ENCODE measurements at places on chromosomes 6 and 20. TPM values are rescaled to one million over a fixed set of nuclear protein-coding genes. Genes with fewer than 3 reads are reported as not detected.
A peak's percentile ranks its signal among the peaks of the same experiment; 100 is the strongest.

DNA sequence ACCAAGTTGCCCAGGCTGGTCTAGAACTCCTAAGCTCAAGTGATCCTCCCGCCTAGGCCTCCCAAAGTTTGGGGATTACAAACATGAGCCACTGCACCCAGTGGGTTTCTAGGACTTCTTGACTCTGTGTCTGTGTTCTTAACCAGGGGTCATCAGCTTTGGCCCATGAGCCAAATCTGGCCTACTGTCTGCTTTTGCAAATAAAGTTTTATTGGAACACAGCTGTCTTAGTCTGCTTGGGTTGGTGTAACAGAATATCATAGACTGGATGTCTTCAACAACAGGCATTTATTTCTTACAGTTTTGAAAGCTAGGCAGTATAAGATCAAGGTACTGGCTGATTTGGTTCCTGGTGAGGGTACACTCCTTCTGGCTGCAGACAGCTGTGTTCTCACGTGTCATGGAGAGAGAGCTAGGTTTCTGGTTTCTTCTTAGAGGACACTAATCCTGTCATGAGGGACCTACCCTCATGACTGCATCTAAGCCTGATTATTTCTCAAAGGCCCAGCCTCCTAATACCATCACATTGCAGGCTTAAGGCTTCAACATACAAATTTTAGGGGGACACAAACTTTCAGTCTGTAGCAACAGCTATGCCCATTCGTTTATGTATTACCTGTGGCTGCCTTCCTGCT is 23.3 kb downstream of the ARFGEF2 start:
- no peak overlapping the region for H3K4me3 ChIP-seq
- peak overlapping the region; percentile 83 for H3K27ac ChIP-seq
- H3K4me1 ChIP-seq = peaks cover 26% of the 10 kb centered on the region
- no peak for DNase-seq

- no peaks in the 10 kb centered on the region for H3K27me3 ChIP-seq
- no peak overlapping the region for H3K4me3 ChIP-seq
- H3K36me3 ChIP-seq = no peaks in the 10 kb centered on the region
Observed at GRCh38 chr6:43584892-43585570, 9.0 kb downstream of the POLH start.

- H3K27me3 ChIP-seq = no peaks in the 10 kb centered on the region
- no peaks in the 10 kb centered on the region for H3K4me1 ChIP-seq
- no peaks in the 10 kb centered on the region for H3K36me3 ChIP-seq
- no peak for DNase-seq
- no peak overlapping the region for H3K4me3 ChIP-seq
Observed at GRCh38 chr20:56420940-56421688, 9.1 kb downstream of the CASS4 start.

The MOXD1 gene
- 16.3 TPM for total RNA-seq

- no peaks in the 10 kb centered on the region for H3K36me3 ChIP-seq
- DNase-seq = no peak
- no peak overlapping the region for H3K27ac ChIP-seq
Observed at GRCh38 chr6:44161997-44162338, 3.3 kb downstream of the CAPN11 start.

DNA sequence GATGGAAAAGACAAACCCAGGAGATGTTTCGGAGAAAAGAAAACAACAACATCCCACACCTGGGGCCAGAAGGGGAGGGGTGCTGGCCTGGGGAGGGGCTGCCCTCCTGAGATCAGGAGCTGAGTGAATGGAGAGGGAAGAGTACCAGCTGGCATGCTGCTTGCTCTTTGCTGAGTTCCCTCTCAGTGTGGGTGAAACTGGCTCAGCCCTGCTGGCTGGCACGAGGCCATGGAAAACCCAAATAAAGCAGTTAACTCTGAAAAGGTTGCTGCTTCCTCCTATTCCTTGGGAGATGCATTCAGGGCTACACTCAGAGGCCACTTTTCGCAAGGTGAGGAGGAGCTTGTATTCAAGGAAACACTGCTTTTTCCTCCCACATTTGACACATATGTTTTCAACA is 8.0 kb upstream of the KCNK16 start:
- no peak for DNase-seq
- no peak overlapping the region for H3K27ac ChIP-seq
- no peak overlapping the region for H3K4me3 ChIP-seq
- no peaks in the 10 kb centered on the region for H3K4me1 ChIP-seq
- H3K36me3 ChIP-seq = no peaks in the 10 kb centered on the region

DNA sequence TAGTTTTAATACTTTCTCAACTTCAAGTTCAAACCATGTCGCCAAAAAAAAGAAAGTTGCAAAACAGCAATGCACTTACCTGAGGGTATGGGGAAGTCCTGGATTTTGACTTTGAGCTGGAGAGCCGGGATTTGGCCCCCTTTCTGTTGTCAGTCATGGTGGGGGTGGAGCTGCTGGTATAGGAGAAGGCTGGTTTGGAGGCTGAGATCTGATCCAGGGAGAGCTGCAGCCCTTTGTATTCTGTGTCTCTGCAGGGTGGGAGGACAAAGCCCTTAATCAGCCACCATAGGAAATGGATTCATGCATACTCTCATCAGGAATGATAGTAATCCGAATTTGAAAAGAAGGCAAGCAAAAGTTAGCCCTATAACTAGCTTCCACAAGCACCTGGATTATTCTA is 44.0 kb downstream of the SIM1 start:
- no peak overlapping the region for H3K27ac ChIP-seq
- H3K4me1 ChIP-seq = no peaks in the 10 kb centered on the region
- DNase-seq = no peak
- H3K4me3 ChIP-seq = no peak overlapping the region
- no peaks in the 10 kb centered on the region for H3K27me3 ChIP-seq
- H3K36me3 ChIP-seq = no peaks in the 10 kb centered on the region

- H3K4me1 ChIP-seq = peaks cover 20% of the 10 kb centered on the region
- H3K27ac ChIP-seq = no peak overlapping the region
- H3K36me3 ChIP-seq = no peaks in the 10 kb centered on the region
- DNase-seq = no peak
- H3K27me3 ChIP-seq = no peaks in the 10 kb centered on the region
- H3K4me3 ChIP-seq = no peak overlapping the region
Observed at GRCh38 chr6:26218824-26219223, 131.6 kb downstream of the HFE start.

GRCh38 chr20:62643521-62644043 is 1.3 kb downstream of the SLCO4A1 start:
- peaks cover 69% of the 10 kb centered on the region for H3K4me1 ChIP-seq
- H3K36me3 ChIP-seq = no peaks in the 10 kb centered on the region
- H3K4me3 ChIP-seq = peak overlapping the region; percentile 51
- H3K27me3 ChIP-seq = peaks cover 29% of the 10 kb centered on the region

- no peak overlapping the region for H3K27ac ChIP-seq
- no peaks in the 10 kb centered on the region for H3K27me3 ChIP-seq
- no peaks in the 10 kb centered on the region for H3K4me1 ChIP-seq
- H3K36me3 ChIP-seq = no peaks in the 10 kb centered on the region
- H3K4me3 ChIP-seq = no peak overlapping the region
Observed at GRCh38 chr20:48850257-48850976, 22.6 kb upstream of the PREX1 start.

GRCh38 chr20:24672181-24672880 is 202.9 kb downstream of the SYNDIG1 start:
- H3K36me3 ChIP-seq = no peaks in the 10 kb centered on the region
- H3K27me3 ChIP-seq = no peaks in the 10 kb centered on the region
- no peak for DNase-seq
- no peak overlapping the region for H3K4me3 ChIP-seq
- H3K4me1 ChIP-seq = no peaks in the 10 kb centered on the region

GRCh38 chr20:20425823-20426654 is 58.1 kb downstream of the INSM1 start:
- H3K27me3 ChIP-seq = no peaks in the 10 kb centered on the region
- no peaks in the 10 kb centered on the region for H3K4me1 ChIP-seq
- H3K36me3 ChIP-seq = no peaks in the 10 kb centered on the region
- H3K4me3 ChIP-seq = no peak overlapping the region
- H3K27ac ChIP-seq = no peak overlapping the region
- DNase-seq = no peak

DNA sequence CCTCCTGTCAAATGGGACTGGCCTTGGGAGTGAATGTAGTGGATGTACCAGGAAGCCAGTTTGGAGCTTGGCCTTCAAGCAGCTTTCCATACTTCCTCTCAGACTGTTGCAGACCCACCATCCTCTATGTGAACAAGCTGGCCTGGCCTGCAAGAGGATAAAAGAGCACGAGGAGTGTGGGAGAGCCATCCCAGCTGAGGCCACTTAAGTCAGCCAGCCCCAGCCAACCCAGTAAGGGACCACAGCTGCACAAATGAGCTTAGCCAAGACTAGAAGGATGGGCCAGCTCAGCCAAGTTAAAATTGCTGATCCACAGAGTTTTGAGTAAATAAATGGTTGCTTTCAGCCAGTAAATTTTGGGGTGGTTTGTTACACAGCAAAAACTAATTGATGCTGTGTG is 156.9 kb upstream of the SOX4 start:
- no peaks in the 10 kb centered on the region for H3K27me3 ChIP-seq
- DNase-seq = no peak
- no peak overlapping the region for H3K4me3 ChIP-seq
- no peaks in the 10 kb centered on the region for H3K36me3 ChIP-seq
- no peaks in the 10 kb centered on the region for H3K4me1 ChIP-seq
